NCI-H1048 (cell line): ENCODE measurements at places on chromosomes 5 and 9.

- DNase-seq = no peak
Observed at GRCh38 chr9:81374459-81375186, 314.7 kb downstream of the TLE1 start.

- no peak for DNase-seq
Observed at GRCh38 chr5:37615184-37615583, 224.7 kb downstream of the GDNF start.

DNA sequence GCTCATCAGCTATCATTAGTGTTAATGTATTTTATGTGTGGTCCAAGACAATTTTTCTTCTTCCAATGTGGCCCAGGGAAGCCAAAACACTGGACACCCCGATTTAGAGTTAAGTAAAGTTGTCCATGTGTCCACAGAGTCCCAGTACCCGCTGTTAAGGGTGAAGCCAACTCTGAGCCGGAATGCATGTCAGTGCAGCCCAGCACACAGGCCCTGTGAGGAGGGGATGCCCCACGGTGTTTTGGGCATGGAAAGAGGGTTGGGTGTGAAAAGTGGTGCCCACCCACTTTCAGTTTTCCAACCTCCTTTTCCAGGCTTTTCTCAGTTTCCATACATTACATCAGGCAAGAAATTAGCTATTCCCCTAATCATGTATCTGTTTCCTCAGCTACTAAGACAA, 24.4 kb downstream of the SHC3 start:
- no peak for DNase-seq

DNA sequence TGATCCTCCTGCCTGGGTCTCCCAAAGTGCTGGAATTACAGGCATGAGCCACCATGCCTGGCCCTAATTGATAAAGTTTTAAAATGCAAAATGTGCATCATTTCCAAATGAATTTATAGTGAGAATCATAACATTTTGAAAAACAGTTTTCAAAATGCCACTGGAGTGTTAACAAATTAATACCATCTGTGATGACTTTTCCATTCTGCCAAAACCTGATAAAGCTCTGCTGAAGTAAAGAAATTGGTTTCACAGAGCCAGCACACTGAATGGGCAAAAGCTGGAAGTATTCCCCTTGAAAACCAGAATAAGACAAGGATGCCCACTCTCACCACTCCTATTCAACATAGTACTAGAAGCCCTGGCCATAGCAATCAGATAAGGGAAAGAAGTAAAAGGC, 89.6 kb downstream of the MUSK start:
- no peak for DNase-seq

GRCh38 chr9:14511452-14511851, 181.8 kb downstream of the ZDHHC21 start:
- no peak for DNase-seq

DNA sequence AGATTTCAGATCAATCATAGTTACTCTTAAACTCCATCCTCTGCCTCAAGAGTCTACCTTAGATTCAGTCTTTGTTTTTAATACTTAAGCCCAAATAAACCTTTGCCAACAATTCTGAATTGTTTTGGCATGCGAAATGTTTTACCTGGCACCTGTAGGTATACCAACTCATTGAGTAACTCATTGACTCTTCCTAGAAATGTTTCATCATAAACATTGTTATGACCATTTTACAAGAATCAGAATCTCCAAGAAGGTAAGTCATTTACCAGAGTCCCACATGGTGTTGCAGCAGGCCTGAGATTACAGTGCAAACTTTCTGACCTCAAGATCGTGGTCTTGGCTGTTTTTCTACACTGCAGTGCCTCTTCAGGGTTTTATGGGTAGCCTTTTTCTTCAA, 750.4 kb downstream of the BRINP1 start:
- DNase-seq = no peak

DNA sequence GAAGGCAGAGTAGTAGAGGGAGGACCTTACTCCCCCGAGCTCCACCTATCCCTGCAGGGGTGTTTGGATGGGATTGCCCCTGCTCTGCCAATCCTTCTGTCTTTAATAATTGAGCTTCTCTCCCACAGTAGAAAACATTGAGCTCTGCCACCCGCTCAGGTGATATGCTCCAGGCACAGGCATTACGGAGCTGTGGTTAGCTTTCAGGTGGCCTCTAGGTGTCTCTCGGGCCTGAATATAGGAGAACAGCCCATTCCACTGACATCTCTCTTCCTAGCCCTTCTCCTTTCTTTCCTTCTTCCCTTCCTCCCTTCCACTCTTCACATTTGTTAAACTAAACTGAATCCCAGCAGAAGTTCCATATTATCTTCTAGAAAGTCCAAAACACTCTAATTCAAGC, 203.4 kb downstream of the SYK start:
- DNase-seq = no peak

DNA sequence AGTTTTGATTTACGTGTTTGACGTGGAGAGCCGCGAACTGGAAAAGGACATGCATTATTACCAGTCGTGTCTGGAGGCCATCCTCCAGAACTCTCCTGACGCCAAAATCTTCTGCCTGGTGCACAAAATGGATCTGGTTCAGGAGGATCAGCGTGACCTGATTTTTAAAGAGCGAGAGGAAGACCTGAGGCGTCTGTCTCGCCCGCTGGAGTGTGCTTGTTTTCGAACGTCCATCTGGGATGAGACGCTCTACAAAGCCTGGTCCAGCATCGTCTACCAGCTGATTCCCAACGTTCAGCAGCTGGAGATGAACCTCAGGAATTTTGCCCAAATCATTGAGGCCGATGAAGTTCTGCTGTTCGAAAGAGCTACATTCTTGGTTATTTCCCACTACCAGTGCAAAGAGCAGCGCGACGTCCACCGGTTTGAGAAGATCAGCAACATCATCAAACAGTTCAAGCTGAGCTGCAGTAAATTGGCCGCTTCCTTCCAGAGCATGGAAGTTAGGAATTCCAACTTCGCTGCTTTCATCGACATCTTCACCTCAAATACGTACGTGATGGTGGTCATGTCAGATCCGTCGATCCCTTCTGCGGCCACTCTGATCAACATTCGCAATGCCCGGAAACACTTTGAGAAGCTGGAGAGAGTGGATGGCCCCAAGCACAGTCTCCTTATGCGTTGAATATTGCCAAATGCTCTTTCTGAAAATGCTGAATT, 850 bp downstream of the RRAGA start:
- no peak for DNase-seq
